ENCODE measurements at places on chromosomes 12 and 14.

- DNase-seq: no peak
Observed at GRCh38 chr14:95496111-95496681, 20.3 kb downstream of the SYNE3 start.

GRCh38 chr14:49962621-49963020, 69.7 kb downstream of the ARF6 start:
- no peak for DNase-seq

- no peak for DNase-seq
Observed at GRCh38 chr12:70721216-70721615, 84.0 kb upstream of the PTPRB start.

DNA sequence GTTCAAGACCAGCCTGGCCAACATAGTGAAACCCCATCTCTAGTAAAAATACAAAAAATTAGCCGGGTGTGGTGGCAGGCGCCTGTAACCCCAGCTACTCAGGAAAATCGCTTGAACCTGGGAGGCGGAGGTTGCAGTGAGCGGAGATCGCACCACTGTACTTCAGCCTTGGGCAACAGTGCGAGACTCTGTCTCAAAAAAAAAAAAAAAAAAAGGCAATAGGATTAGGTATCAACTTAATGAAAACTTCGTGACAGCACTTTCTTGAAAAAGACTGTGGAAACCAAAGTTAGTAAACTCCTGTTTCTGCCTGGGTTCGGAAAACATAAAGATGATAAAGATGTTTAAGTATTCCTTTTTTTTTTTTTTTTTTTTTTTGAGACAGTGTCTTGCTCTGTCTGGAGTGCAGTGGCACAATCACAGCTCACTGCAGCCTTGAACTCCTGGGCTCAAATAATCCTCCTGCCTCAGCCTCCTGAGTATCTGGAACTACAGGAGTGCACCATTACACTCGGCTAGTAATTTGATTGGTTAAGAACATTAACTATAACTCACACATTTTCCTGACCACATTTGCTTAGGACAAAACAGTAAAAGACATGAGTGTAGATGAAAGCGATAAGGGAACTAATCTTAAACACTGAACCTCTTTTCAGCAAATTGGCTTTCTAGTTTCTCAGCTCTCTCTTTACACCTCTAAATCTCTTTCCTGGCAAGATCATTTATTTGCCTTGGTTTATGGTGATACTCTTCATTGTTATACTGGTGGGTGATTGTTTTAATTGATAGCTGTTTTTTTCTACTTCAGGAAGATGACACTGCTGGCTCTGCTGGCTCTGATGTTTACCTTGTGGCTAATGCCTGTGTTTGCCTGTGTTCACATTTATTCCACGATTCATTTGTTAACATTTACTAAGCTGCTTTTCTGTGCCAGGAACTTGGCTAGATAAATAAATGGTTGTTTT, 15.8 kb downstream of the HIF1A start:
- no peak for DNase-seq

- no peak for DNase-seq
Observed at GRCh38 chr14:100536721-100537445, 50.3 kb downstream of the BEGAIN start.

DNA sequence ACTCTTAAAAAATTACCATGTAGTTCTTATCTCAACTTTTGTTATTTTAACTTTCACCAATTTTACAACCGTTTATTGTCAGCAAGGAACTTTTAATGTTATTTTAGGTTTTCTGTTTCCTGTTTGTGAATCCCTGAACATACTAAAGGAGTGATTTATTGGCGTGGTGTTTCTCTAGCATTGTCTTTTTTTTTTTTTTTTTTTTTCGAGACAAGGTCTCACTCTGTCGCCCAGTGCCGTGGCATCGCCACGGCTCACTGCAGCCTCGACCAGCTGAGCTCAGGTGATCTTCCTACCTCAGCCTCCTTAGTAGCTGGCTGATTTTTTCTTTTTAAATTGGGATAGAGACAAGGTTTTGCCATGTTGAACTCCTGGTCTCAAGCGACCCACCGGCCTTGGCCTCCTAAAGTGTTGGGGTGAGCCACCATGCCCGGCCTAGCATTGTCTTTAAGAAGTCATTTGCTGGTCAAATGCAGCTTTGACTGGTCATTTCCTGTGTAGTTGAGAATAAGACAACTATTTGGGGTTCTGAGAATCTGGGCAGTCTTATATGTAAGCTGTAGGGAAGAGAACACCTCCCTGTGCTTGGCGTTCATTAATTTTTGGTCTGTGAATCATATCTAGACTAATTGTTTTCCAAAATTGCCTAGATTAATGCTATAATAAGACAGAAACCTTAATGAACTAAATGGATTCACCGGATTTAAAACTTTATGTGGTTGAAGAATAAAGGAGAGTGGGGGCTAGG, 2.1 kb downstream of the WASHC4 start:
- no peak for DNase-seq

DNA sequence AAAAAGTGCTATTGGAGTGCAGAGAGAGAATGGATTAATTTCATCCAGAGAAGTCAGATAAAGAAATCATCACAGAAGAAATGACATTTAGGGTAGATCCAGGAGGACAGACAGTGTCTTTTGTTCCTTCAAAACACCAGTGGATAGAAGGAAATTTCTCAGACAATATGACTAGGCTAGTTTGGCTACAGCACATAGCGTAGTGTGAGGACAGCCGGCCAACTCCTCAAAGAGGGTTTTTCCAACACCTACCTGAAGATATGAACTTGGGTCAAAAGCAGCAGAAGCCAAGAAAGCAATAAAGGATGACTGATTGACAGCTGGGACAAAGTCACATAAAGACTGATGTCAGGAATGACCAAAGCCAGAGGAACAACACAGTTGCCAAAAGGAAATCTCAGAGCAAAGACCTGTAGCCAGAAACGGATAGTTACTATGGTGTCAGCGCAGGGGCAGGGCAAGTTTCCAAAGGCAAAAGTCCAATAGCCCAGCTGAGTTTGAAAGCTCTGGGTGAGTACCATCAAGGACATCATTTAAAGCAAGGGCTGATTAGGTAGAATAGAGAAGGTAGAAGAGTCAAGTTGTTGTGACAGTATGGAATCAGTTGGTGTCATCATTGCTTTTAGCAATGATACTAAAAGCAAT, 58.7 kb upstream of the PDE3A start:
- DNase-seq: no peak

GRCh38 chr12:51941011-51941581, 10.4 kb upstream of the ACVR1B start:
- DNase-seq: no peak

- DNase-seq: no peak
Observed at GRCh38 chr14:105065280-105066228, at the start of gene GPR132. GPR132 (minus strand) TSS chr14:105065430; CDS start chr14:105055420, 10,010 bp downstream.

DNA sequence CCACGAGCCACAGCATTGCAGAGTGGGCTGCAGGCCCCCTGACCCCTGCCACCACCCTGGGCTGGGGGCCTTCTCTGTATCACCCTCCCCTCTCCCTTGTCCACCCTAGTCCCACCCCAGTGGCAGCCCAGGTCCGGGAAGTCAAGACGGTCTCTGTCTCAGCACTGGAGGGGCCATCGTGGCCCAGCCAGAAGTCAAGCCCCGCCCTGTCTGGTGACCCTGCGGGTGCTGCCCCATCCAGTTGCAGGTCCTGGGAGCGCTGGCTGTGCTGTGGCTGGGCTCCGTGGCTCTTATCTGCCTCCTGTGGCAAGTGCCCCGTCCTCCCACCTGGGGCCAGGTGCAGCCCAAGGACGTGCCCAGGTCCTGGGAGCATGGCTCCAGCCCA, 2.7 kb downstream of the PLD4 start:
- no peak for DNase-seq

DNA sequence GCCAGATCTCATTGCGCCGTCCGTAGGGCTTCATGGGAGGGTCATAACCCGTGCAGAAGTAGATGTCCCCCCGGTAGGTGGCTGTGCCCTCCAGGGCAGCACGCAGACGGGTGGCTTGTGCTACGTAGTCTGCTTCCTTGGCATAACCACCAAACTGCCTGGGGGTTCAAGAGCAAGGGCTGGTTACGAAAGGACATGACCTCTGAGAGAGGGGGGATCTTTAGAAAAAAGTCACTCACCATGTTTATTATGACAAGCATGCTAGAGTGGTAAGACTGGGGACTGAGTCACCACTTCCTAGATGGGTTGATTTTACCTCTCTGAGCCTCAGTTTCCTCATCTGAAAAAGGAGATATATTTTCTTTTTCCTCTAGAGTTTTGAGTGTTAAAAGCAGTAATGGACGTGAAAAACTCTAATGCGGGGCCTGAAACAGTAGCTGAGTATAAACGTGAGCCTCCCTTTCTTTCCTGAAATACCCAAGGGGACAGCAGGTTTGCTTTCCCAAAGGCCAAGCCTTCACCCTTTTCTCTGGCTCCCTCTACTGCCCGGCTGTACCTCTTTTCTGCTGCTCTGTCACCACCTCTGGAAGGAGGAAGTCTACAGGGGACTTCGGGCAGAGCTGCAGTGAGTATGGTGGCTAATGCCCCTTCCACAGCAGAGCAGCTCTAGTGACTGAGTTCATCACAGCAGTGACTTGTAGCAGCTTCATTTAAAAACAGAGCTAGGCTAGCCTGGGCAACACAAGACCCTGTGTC, 23.5 kb upstream of the GPRC5D start:
- DNase-seq: no peak

GRCh38 chr12:69107541-69107940, 131.8 kb upstream of the CPSF6 start:
- DNase-seq: no peak

DNA sequence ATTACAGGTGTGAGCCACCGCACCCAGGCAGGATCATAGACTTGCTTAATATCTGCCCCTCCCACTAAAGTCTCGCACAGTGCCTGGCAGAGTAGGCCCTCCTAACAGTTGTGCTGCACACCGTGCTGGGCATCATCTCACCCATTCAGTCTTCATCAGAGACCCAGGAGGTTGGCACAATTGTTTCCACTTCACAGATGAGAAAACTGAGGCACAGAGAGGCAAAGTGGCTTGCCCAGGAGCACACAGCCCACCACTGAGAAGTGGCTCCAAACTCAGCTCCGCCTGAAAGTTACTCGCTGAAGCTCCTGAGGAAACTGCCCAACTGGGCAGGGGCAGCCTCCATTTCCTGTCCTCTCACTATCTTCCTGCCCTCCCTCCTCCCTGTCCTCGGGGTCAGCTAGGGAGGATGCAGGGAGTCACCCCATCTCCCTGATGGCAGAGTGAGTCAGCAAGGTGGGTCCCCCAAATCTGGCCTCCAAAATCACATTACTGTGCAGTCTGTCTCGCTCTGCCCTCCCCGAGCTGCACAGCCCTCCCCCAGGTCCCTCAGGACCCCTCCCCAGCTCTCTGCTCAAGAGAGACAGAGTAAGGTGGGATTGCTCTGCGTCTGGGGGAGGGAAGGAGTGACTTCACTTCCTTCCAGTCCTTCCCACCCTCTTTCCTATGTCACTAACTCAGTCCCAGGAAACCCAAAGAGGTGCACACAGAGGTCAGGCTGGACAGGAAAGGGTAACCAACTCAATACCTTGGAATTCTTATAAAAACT, 5.7 kb downstream of the SLC8B1 start:
- no peak for DNase-seq

GRCh38 chr14:74882103-74882920, 596 bp downstream of the DLST start:
- DNase-seq: no peak

DNA sequence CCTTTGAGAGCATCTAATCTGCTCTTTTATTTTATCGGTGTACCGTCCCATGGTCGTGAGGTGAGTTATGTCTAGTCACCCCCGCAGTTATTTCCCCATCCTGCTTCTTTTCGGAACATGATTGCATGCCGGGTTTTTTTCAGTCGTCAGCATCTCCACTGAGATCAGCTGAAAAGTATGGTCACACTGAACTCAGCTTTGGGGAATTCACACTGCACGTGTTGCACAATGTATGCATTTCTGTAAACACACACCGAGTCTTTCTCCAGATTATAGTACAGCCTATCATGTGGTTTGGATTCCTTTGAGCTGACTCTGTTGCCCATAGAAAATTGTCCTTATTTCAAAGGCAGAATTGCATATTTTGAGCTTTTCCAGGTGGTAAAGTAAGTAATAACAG, 24.6 kb downstream of the PLXNC1 start:
- DNase-seq: peak; percentile 88

- no peak for DNase-seq
Observed at GRCh38 chr14:38669027-38669426, 413.1 kb upstream of the CLEC14A start.

GRCh38 chr12:102992297-102992696, 34.8 kb downstream of the ASCL1 start:
- no peak for DNase-seq

DNA sequence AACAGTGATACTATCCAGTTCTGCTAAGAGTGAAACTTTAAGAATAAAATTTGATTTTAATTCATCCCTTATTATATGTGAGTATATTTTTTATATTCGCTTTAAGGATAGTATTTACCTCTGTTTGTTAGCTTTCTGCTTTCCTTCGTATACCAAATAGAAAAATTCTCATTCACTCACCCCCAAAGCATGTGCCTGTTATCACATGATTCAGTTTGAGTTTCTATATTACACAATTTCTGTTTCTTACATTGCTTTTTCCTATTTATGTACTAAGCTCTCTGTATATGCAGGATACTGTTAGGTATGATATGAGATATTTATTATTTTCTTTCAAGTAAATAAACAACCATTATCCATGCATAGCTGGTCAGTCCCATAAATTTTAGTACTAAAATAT, 275.2 kb downstream of the FBXL14 start:
- no peak for DNase-seq

GRCh38 chr12:50400104-50400637, 514 bp upstream of the LARP4 start:
- DNase-seq: no peak

DNA sequence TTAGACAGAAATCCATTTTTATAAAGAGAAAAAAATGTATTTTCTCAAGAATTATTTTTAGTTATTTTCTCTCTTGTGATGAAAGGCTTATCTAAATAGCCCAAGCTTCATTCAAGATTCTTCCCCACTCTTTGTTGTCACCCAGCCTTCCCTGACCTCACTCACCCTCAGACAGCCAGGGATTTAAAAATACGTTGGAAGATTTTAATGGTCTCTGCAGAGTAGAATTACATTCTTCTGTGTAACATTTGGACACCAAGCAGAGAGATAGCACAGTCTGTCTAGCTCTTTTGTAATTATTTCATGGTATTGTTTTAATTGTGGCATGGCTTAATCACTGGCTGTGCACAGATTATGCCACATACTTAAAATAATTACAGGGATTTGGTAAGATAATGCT, 130.3 kb downstream of the IGF1 start:
- DNase-seq: no peak

GRCh38 chr12:89514751-89515150, 9.8 kb downstream of the GALNT4 start:
- no peak for DNase-seq

- DNase-seq: no peak
Observed at GRCh38 chr14:54700717-54701116, 133.8 kb downstream of the SAMD4A start.

DNA sequence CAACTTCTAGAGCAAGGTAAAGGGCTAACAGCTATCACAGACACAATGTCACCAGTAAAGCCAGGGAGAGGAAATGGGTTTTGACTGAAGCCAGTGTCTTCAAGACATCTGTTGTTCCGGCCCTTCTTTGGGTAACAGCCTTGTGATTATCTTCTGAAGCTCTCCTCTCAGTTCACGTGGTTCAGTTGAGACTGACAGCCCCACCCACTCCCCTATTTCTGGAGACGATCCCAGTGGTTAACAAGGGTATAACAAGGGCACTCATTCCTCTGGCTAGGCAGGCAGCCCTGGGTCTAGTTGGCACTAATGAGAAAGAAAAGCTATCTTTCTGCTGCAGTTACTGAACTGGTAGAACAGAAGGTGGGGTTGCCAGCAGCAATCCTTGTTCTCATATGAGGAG, 6.9 kb downstream of the GNPTAB start:
- no peak for DNase-seq

- DNase-seq: no peak
Observed at GRCh38 chr12:78028426-78028825, 197.7 kb downstream of the NAV3 start.

- DNase-seq: no peak
Observed at GRCh38 chr12:47236109-47236714, 156.5 kb upstream of the AMIGO2 start.

Measured in AG09309 (cell line).